ENCODE measurements at places on chromosomes 3 and 15. TPM values are rescaled to one million over a fixed set of nuclear protein-coding genes. Genes with fewer than 3 reads are reported as not detected.

Gene NOX5
- total RNA-seq = not detected

Gene OSTN
- total RNA-seq = not detected

Gene ZBTB38
- 11.6 TPM for total RNA-seq

Gene RASSF1
- 13.2 TPM for total RNA-seq
